ENCODE measurements at places on chromosomes 12 and 14.

- no peak for DNase-seq
These were observed 175.2 kb downstream of the PAWR start for GRCh38 chr12:79515530-79515935.

DNA sequence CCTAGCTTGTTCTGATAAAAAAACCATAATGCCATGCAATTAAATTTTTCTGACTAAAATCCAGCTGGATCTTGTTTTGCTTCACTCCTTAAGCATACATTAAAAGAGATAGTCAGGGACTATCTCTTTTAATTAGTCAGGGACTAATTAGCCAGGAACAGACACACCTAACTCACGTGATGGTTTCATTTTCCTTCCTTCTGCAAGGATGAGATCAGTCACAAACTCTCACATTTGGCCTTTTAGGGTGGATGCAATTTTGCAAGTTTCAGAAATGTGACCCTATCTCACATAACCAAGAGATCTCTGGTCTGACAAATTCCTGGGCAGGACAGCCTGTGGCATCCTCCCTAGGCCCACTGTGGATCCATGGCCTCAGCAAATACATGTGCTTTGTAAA is 62.4 kb downstream of the SETD3 start:
- no peak for DNase-seq

DNA sequence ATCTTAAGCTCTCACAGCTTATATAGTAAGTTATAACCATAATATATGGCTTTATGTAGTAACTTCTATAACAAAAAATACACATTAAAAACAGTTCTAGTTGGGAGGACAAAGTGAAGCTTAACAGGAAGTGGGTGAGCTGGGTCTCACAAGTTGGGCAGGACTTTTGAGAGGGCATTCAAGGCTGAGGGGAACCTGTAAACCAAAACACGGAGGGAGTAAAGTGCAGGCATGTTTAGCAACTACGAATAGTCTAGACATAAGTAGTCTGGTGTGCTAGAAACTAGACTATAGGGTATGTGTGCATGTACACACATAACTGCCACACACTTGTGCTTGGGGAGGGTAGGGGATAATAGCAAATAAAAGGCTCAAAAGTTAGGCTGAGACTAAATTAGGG is 14.2 kb upstream of the NEK9 start:
- DNase-seq: no peak

DNA sequence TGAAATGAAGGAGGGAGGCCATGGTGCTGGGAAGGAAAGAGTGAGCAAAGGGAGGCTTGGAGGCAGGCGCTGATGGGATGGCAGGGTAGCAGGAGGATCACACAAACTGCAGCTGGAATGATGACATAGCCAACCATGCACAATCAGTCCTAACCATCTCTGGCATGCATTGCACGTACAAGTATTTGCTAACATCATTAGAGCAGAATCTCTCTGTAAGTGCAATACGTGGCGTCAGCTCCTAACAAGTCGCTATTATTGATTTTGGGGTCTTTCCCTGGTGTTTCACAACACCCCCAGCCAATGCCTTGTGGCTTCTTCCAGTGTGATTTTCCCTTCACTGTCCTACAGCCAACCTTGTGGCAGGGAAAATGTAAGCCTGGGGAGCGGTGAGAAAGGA is 18.5 kb downstream of the BDKRB1 start:
- no peak for DNase-seq
